ENCODE measurements at places on chromosomes 5 and 9. TPM values are rescaled to one million over a fixed set of nuclear protein-coding genes. Genes with fewer than 3 reads are reported as not detected.

Gene IL9
- total RNA-seq, result not detected

Gene C5orf52
- not detected for total RNA-seq

Gene PDE6A
- not detected for total RNA-seq

Gene KLHL3
- 2.0 TPM for total RNA-seq

Gene PAIP2
- total RNA-seq, result 43.8 TPM

Gene NUTM2F
- total RNA-seq, result not detected

Gene PCDHGA8
- total RNA-seq, result 0.07 TPM

Gene CNTRL
- 11.1 TPM for total RNA-seq

Gene TLX3
- not detected for total RNA-seq

Gene EQTN
- 0.27 TPM for total RNA-seq

Gene SGCD
- total RNA-seq, result not detected

Gene SLC34A1
- total RNA-seq, result not detected

Gene TNFSF15
- 1.4 TPM for total RNA-seq

Gene C5
- 1.3 TPM for total RNA-seq

Gene AGXT2
- not detected for total RNA-seq

Gene PCDHB5
- total RNA-seq, result 0.10 TPM

Gene RETREG1
- total RNA-seq, result 1.3 TPM

Gene IL13
- not detected for total RNA-seq

Gene HNRNPA0
- 18.0 TPM for total RNA-seq

Gene PFN3
- not detected for total RNA-seq

Gene PRDM9
- not detected for total RNA-seq

Gene LPCAT1
- 43.2 TPM for total RNA-seq

Gene IFNA21
- total RNA-seq, result not detected

Gene FOCAD
- total RNA-seq, result 27.5 TPM

Gene NEUROG1
- total RNA-seq, result not detected

Gene HRH2
- total RNA-seq, result not detected

Gene GRHPR
- 104 TPM for total RNA-seq

Gene SPTAN1
- 131 TPM for total RNA-seq

Gene ERCC6L2
- total RNA-seq, result 33.2 TPM

Gene PPIC
- total RNA-seq, result 29.0 TPM

Gene LCN9
- total RNA-seq, result not detected
